Sigmoid colon (tissue), 7 donors: ENCODE measurements at places on chromosomes 4 and X. TPM values are rescaled to one million over a fixed set of nuclear protein-coding genes. Genes with fewer than 3 reads are reported as not detected.

The PASD1 gene
- not detected for total RNA-seq

The USP17L24 gene
- total RNA-seq, result not detected

The RAB33A gene
- 1.3 TPM for total RNA-seq

The ARMCX4 gene
- total RNA-seq, result 9.5 TPM
